Esophagus muscularis mucosa (tissue), 4 donors: ENCODE measurements at places on chromosomes 5 and 9. TPM values are rescaled to one million over a fixed set of nuclear protein-coding genes. Genes with fewer than 3 reads are reported as not detected.

- no peak for DNase-seq
These were observed 14.9 kb downstream of the GAPT start for GRCh38 chr5:58505971-58506640.

DNA sequence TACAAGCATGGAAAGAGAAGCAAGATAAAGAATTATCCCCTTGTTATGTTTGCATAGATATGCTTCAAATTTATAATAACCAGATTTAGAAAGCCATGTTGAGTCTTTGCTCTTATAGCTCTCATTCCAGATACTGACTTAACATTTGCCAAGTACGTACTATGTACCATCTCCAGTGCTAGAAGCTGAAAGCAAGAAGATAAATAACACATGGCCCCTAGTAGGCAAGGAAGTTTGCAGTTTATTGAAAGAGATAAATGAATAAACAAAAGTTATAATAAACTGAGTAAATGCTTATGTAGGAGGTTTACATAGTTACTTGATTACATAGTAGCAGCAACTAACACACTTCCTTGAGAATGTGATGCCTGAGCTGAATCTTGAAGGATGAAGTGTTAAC, 628.4 kb downstream of the HINT1 start:
- DNase-seq, result no peak

DNA sequence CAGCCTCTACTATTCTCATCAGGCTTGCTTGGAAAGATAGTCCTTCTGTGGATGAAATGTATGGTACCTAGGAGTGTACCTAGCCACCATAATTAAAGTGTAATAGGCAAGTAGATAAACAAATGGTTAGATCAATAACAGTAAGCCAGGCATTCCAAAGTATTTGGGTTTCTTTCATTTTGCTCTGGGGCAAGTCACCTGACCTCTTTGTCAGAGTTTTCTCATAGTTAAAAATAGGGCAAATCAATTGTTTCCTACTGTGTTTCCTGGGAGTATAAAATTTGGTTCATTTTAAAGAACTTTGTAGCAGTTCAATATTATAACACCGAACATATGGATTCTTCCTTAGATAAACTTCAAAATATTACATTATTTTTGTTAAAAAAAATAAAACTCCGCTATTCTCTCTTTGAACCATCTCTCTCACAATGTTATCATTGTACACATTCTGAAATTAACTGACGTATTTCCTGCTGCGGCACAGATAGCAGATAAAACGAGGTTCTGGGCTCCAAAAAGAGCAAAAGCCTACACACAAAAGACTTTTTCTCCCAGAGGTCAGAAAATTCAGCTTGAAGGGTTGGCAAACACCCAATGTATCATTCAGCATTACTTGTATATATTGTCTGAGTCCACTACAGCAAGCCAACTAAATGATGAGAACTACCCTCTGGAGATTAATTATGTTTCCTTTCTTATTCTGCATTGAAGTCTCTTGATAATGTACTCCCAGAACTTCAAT, 267.9 kb downstream of the COX7C start:
- no peak for DNase-seq

- DNase-seq, result no peak
These were observed 98.3 kb downstream of the UGCG start for GRCh38 chr9:111994831-111995458.

DNA sequence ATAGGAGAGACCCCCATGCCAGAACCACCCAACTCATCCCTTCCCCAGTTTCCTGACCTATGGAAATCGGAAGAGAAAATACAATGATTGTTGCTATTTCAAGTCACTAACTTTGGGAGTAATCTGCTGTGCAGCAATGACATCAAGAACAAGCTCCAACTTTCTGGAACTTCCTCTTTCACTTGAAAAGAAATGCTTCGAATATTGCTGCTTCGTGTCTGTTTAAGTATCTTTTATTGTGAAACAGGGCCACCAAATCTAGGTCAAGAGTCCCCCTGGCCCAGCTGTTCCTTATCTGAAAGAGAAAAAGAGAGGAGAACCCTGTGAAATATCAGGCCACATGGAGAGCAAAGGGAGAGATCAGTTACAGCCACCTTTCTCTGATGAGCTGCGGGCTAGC, 59.4 kb upstream of the DNAH5 start:
- peak; percentile 70 for DNase-seq

DNA sequence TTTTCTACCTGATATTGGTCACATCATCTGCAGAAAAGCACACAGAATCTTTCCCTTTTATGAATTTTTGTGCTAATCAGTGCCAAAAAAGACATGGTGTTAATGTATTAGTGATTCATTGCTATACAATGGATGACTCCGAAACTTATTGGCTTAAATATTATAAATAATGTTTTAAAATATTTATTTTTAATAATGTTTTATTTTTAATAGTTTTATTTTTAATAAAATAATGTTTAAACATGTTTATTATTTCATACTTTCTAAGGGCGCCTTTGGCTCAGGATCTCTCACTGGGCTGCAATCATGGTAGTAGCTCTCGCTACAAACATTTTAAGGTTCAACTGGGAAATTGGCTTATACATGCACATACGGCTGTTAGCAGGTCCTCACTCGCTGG, 65.7 kb downstream of the CDH12 start:
- no peak for DNase-seq

DNA sequence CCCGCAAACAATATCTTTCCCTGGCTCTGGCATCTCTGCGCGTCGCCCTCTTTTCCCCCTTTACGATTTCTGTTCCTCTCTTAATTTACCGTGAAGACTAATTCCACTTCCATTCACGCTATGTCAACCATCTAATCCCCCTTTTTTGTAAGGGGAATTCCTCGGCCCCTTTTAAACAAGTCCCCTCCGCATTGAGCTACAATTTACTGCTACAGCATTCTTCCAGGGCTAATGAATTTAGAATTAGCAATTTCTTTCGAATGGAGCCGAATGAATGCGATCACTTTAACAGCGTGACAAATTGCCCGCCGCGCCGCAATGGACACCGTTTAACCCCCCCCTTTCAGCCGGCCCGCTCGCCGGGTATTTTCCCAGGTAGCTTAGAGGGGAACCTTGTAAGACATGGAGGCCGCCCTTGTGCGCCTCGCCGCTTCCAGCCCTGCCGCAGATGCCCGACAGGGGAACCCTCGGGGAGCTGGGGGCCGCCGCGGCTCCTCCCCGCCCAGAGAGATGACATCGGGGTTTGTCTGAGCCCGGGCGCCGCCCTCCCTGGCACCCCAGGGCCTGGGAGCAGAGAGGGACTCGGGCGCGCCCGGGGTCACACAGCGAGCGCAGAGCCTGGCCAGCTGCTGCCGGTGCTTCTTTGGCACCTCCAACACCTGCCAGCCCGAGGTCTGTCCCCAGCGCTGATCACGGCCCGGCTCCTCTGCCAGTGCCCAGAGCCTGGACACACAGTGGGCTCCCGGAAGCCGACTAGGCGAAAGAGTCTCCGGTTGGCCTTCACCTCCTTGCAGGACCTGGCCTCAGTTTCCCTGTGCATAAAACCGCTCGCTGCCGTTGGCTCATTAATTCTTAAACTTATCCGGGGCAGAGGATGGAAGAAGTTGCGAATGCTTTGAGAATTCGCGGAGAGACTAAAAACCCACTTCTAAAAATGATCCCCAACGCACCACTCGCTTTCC, 1.3 kb downstream of the PRDM12 start:
- no peak for DNase-seq

DNA sequence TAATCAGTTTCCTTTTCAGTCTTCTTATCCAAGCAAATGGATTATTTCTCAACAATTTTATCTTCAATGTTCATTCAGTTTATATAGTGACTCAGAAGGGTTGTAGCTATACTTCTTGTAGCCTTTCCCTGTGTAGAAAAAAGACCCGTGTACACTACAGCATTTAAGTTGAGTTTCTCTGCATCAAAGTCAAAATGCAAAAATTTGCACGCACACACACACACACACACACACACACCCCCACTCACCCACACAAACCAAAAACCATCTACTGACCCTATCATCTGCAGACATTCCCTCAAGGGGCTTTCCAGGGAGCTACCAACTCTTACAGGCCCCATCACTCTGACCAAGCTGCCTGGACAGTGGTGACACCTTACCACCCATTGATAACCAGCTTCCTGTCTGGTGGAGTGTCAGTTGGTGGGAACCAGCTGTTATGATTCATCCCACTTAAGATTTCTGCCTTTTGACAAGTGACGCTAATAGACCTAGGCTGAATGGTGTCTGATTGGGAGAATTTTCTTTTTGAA, 12.2 kb upstream of the ELL2 start:
- no peak for DNase-seq

GRCh38 chr5:140227046-140227445, 52.1 kb downstream of the CYSTM1 start:
- DNase-seq, result no peak

PCDHGA4 gene
- total RNA-seq, result 3.6 TPM

SPINK13 gene
- not detected for total RNA-seq

IQGAP2 gene
- total RNA-seq, result 16.0 TPM

SPAAR gene
- total RNA-seq, result 3.5 TPM
